ENCODE measurements at places on chromosomes 3 and 15.

DNA sequence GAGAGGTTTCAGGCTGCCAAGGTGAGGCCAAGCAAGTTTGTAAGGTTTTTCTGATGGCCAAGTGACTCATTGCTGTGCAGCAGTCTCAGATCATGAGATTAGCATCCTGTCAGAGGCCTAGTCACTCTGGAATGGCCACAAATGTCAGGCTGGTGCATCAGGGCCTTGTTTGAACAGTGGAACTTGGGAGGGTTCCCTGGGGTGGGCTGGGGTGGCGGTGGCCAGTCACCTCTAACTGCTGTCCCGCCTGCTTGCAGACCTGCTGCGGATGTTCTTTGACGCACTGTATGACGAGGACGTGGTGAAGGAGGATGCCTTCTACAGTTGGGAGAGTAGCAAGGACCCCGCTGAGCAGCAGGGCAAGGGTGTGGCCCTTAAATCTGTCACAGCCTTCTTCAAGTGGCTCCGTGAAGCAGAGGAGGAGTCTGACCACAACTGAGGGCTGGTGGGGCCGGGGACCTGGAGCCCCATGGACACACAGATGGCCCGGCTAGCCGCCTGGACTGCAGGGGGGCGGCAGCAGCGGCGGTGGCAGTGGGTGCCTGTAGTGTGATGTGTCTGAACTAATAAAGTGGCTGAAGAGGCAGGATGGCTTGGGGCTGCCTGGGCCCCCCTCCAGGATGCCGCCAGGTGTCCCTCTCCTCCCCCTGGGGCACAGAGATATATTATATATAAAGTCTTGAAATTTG lies 2.8 kb upstream of the FAM131A start:
- no peak for DNase-seq

- no peak for DNase-seq
Measured at GRCh38 chr3:154144825-154145465, 23.8 kb downstream of the ARHGEF26 start.

DNA sequence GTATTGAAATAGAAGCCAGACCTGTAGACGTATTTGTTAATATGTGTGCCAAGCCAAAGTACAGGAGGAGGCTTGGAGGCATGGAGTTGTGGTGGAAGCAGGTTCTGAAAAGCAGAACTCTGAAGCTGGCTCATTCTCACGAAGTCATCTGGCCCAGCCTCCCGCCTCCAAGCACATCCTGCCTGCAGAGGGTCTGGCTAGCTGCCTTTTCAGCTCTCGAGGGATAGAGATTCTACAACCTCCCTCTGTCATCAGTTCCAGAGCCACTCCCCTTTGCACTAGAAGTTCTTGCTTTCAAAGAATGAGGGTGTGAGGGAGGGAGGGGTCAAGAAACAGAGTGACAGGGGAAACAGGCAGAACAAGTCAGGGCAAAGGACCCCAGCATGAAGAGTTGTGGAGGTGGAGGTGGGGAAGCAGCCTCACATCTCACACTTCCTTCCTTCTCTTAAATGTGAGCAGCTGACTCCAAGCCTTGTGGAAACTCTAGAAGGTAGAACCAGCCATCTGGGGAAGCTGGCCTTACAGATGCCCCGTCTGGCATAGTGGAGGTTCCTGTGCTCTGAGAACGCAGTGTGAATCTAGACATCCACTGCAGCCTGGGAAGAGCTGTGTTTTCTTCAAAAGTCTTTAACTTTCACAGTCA lies 95.3 kb downstream of the SLC49A4 start:
- peak; percentile 80 for DNase-seq

- DNase-seq, result no peak
Measured at GRCh38 chr15:90718232-90718631, 1.1 kb downstream of the BLM start.

- DNase-seq, result no peak
Measured at GRCh38 chr15:97521381-97522285, 438.9 kb upstream of the ARRDC4 start.

DNA sequence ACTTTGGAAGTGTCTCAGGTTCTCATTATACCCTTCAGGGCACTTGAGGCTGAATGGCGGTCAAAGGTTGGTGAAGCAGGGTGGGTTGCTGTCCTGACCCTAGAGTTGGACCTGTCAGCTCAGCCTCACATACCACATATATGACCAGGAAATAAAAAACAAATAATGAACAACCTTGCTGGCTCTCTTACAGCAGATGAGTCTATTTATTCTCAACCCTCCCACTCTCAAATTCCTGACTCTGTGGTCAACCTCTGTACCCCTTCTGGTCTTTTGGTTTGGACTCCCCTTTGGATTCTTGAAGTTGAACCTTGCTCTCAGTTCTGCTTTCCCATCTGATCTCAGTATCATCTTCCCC lies 16.9 kb downstream of the PPP2R3A start:
- DNase-seq, result no peak

DNA sequence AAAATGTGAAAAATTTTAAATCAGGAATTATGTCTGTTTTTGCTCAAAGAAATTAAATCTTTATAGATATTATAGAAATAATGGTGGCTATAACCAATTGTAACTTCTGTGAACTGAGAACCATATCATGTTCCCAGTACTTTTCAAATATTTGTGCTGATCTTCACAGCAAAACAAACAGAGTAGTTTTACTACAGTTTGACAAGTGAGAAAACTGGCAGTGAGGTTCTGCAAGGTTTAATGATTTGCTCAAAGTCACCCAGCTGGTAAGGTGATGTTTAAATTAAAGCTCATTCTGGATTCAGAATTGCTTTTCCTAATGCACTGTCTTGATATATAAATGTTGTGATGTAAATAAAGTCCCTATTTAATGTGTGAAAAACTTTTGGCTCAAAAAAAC lies 22.0 kb upstream of the SPTSSB start:
- no peak for DNase-seq

DNA sequence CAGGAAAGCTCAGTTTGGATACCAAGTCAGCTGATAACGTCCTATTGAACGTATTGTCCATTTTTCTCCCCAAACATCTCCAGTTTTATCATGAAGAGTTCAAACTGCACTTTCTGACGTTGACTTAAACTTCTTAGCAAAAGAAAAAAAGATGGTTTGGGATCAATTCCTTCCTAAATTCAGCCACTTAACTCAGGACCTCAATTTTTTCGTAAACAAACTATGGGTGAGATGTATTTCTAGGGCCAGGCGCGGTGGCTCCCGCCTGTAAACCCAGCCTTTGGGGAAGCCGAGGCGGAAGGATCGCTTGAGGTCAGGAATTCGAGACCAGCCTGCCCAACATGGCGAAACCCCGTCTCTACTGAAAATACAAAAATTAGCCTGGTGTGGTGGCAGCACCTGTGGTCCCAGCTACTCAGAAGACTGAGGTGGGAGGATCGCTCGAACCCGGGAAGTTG lies 464 bp upstream of the MRPS25 start:
- no peak for DNase-seq

- DNase-seq, result no peak
Measured at GRCh38 chr15:89649716-89650115, 5.6 kb downstream of the KIF7 start.

GRCh38 chr3:133248389-133248788 lies 151.5 kb upstream of the BFSP2 start:
- DNase-seq, result no peak

DNA sequence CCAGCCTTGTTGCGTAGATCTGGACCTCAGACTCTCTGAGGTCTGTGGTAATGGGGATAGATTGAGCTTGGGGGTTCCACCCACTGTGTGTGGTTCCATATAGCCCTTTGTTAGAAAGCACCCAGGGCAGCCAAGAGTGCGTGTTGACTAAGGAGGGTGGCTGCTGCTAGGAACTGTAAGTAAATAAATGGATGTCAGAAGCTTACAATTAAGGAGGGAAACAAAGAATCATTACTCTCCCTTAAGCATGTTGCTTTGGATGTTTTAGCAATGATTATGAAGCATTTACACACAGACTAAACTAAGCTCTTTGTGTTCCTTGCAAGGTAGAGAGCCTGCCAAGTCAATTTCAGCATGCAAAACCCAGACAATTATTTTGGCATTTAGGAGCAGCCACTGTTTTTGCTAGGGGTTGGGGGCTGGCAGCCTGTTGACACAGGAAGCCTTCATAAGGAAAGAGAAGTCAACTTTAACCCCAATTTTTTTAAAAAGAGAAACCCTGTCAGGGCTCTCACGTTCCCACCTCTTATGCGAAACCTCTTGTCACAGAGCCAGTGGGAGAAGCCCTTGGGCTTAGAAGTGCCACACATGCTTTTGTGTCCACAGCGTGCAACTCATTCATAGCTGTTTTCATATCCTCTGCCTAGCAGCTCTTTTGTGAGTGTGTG lies 127.8 kb downstream of the CMSS1 start:
- peak; percentile 30 for DNase-seq

DNA sequence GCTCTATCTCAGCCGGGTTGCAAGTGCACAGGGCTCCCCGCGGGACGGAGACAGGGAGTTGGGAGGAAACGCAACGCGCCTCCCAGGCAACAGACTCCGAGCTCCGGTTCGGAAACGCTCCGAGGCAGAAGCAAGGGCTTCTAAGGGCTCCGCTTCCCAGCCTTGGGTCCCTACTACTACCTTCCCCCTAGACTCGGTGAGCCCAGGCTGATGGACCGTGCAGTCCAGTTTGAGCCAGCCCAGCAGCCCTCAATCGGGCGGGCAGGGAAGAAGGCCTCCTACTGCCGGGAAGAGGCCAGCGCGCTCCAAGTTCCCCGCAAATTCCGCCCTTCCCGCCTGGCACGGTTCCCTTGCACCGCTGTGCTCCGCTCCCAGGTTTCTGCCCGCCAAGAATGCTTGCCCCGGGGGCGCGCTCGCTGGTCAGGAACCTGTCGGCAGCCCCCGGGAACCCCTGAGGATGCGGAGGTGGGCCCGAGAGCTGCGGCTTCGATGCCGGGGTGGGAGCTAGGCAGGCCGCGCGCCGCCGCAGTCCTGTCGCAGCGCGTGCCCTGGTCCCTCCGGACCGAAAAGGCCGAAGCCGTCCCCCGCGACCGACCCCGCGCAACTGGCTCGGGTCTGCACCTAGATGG lies 728 bp downstream of the TRANK1 start:
- DNase-seq, result peak; percentile 91

GRCh38 chr3:100875239-100875638 lies 118.0 kb downstream of the ABI3BP start:
- DNase-seq, result peak; percentile 22

DNA sequence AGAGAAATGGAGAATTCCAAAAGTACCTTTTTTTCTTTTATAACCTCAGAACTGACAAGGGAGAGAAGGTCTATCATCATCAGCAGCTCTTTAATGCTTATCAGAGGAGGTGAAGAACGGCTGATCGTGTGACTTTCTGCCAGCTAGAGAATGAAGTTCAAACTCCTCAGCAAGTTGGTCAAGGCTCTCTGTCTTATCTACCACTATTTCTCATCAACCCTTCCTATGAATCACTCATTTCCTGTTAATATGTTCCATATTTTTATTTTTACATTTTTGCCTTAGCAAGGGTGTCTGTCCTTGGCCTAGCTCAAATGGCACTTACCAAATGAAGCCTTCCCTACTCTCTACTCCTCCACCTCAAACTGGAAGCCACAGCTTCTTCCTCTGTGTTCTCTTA lies 73.1 kb upstream of the TSPAN3 start:
- peak; percentile 37 for DNase-seq

DNA sequence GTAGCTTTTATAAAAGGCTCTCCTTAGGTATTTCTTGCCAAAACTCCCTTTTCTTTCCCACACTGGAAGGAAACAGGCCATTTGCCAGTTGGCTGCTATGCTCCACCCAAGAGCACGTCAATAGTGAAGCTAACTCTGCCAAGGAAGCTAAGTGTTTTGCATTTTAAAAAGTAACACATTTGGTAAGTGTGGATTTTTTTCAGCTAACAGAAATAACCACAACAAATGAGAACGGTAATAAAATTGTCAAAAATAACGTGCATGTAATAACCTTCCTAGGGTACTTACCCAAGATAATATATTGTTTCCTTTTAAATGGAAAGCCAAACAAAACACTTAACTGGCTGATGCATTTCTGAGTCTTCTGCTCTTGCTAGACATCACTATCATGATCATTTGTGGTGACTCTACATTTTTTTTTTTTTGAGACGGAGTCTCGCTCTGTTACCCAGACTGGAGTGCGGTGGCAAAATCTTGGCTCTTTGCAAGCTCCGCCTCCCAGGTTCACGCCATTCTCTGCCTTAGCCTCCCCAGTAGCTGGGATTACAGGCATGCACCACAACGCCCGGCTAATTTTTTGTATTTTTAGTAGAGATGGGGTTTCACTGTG lies 4.6 kb downstream of the DPP8 start:
- peak; percentile 79 for DNase-seq

DNA sequence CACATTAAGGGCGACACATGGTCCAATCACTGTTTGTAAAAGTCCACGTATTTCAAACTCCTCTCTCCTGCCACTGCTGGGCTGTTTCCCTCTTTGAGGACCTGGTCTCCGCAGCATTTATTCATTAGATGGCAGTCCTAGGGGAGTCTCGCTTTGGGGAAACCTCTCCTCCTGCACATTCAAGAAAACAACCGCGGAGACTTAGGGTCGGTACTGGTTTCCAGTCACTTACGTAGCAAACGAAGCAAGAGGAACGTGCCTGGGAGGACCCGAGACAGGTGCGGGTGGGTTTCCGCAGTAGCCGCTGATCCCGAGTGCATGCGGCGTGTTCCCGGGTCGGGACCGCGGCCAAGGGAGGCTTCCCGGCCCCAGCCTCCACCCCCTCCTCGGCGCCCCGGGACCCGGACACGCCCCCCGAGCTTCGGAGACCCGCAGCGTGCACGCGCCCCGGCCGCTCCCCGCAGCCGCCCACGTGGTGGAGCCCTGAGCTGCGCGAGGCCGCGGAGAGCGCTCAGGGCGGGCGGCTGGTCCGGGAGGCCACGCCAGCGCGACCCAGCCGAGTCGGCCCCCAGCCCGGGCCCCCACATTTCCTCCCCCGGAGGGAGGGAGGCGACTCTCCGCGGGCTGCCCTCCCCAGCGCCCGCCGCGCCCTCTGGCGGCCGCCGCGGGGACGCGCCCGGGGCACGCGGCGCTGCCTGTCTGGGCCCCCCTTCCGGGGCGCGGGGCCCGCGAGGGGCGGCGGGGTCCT lies 1.1 kb upstream of the IGF1R start:
- peak; percentile 80 for DNase-seq

- no peak for DNase-seq
Measured at GRCh38 chr15:49063402-49064280, 17.4 kb upstream of the SECISBP2L start.

DNA sequence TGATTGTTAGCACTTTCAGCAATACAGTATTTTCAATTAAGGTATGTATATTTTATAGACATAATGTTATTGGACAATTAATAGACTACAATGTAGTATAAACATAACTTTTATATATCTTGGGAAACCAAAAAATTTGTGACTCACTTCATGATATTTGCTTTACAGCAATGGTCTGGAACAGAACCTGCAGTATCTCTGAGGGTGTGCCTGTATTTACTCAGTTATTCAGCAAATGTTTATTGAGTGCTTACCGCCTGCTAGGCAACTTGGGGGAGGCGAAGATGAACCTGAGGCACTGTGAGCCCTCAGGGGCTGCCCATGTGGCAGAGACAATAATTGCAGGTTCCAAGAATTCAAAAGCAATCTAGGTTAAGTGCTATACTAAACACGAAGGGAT lies 144.8 kb downstream of the GABRB3 start:
- DNase-seq, result no peak

- DNase-seq, result no peak
Measured at GRCh38 chr3:50665081-50665840, 9.5 kb upstream of the DOCK3 start.

- no peak for DNase-seq
Measured at GRCh38 chr15:100348578-100348977, 6.8 kb upstream of the ADAMTS17 start.

GRCh38 chr15:49122541-49123062 lies 32.8 kb downstream of the COPS2 start:
- no peak for DNase-seq

GRCh38 chr3:171876680-171877147 lies 33.6 kb downstream of the TMEM212 start:
- DNase-seq, result peak; percentile 53

GRCh38 chr15:27495963-27496459 lies 525.0 kb downstream of the GABRG3 start:
- DNase-seq, result no peak

GRCh38 chr3:129605922-129606635 lies 397 bp downstream of the PLXND1 start:
- peak; percentile 55 for DNase-seq

Measured in AG20443 (cell line).